Esophagus mucosa (tissue), 1 donor: ENCODE measurements at places on chromosomes 2 and 18. TPM values are rescaled to one million over a fixed set of nuclear protein-coding genes. Genes with fewer than 3 reads are reported as not detected.

Gene CNDP1
- total RNA-seq: not detected

Gene MARCHF4
- not detected for total RNA-seq

- no peak for ATAC-seq
These were observed 104.5 kb upstream of the YWHAQ start for GRCh38 chr2:9735335-9735734.

DNA sequence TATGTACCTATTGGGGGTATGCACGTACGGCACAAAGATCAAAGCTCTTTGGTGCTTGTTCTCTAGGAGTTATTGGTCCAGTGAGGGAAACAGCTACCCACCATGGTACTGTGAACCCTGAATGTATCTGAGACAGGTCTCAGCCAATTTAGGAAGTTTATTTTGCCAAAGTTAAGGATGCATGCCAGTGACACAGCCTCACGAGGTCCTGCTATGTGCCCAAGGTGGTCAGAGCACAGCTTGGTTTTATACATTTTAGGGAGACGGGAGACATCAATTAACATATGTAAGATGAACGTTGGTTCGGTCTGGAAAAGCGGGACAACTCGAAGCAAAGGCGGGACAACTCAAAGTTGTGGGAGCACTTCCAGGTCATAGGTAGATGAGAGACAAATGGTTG is 75.8 kb downstream of the SOWAHC start:
- ATAC-seq: no peak

DNA sequence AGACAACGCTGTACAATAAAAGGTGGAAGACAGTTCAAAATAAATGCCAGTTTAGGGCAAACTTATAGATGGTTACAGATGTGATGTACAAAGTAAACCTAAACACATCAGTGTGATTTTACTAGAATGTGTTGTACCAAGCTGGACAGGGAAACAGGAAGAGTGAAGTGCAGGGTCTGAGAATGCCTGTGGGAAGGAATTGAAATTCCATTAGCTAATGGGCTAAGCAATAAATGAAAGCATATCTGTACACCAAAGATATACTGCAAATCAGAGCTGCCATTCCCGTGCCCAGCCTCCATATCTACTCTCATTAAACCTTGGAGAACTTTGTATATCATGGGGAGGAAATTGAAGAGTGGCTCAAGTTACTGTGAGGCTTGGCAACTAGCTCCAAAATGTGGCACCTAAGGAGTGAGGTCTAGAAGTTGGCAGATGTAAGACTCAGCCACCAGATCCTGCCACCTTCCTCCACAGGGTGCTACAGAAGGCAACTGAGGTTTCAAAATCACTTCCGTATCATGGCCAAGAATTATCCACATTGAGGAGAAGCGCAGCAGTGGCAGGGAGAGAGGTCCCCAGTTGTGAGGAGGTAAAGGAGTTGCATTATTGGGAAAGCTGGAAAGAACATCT is 277.8 kb downstream of the TCF4 start:
- no peak for ATAC-seq

GRCh38 chr2:239401881-239402233 is 1.0 kb upstream of the HDAC4 start:
- no peak for ATAC-seq

- no peak for ATAC-seq
These were observed 215.7 kb downstream of the ANAPC1 start for GRCh38 chr2:111668274-111668616.

GRCh38 chr18:32552421-32553030 is 81.8 kb upstream of the GAREM1 start:
- ATAC-seq: peak; percentile 77

DNA sequence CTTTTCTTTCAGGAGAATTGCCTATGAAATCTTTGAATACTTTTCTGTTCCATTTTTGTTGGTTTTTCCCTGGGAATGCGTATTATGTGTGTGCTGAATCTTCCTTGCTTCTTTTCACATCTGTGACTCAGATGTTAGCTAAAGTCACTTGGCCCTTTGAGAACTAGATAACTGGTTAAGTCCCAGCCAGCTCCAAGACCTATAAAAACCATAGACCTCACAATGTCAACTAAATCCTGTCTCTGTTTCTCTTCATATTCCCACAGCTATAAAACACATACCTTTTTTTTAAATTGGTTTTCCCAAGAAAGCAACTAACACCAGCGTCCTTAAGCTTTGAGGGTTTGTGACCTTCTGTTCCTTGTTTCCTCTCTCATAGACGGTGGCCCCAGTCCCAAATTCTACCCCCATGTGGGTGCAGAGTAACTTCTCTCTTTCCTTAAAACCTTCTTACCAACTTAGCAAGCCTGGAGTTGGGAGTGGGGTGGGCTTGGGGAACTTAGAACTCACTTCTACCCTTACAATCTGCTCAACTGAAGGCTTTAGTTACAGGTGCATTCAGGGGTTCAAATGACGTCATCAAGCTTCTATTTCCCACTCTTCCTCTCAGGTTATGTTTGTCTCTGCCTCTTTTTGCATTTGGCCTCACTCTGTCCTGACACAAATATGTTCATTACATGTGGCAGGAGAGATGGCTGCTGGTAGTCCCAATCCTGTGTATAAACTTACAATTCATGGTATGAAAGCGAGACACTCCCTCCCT is 58.1 kb upstream of the TGIF1 start:
- ATAC-seq: no peak
